RKO (cell line): ENCODE measurements at places on chromosomes 3 and 15.

DNA sequence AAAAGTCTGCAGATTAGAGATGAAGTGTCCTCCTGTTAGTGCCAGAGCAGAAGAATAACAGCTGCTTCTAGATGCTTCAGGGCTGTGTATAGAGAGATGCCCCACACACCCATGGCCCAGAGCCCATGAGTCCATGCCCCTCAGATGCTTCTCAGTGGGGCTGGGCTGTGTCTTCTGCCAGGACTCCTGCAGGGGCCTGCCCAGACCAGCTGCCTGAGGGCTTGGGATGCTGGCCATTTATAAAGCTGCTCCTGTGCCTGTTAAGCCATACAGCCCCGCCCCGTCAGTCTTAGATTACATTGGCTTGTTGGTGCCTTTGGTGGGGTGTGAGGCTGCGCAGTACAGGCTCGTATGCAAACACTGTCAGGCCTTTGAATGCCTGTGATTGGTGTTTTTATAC is 318.0 kb upstream of the CTDSPL start:
- no peak for DNase-seq

DNA sequence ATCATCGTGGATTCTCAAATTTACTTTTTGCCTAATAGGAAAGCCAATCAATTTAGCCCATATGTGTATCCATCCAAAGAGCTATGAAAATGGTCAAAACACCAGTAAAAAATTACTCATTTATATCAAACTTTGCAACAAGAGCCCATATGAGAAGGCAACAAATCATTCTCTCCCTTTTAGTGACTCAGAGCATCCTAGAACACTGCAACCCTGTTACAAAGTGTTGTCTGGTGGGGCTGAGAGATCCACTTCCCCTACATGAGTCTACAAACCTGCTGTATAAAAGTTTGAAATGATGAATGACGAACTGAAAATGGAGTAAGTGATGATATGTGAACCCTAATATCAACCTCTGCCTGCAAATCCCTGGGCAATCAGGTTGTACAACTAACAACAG is 23.3 kb downstream of the PDZRN3 start:
- no peak for DNase-seq

DNA sequence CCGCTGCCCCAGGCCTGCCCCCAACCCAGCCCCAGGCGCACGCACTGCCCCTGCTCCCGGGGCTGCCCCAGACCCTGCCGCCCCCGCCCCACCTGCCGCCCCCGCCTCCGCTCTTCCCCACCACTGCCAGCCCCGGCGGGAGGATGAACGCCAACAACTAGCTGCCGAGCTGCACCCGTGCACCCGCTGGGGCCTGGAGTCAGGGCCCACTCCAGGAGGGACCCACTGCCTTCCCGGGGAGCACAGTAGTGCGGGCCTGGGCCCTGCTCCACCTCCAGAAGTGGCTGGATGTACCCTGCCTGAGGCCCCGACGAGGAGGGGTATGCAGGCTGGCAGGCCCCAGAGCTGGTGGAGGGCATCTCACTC is 10.9 kb downstream of the ZBTB47 start:
- no peak for DNase-seq

- no peak for DNase-seq
Measured at GRCh38 chr15:70490148-70490837, 273.1 kb downstream of the UACA start.

GRCh38 chr3:40843208-40843624 is 318.5 kb downstream of the ZNF621 start:
- no peak for DNase-seq

DNA sequence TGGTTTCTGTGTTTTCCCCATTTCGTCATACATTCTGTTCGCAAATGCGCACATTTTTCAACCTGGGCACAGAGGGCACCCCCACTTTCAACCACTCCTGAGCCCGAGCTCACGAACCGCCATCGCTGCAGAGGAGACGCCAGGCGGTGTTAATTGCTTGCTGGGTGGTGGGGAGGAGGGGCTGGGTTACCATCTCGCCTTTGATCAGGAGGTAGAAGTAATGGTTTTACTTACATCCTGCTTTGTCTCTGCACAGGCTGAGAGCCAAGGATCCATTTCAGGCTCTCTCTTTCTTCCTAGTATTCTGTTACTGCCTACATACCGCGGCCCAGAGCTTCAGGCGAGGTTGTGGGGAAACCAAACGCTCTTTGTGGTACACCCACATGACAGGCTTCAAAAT is 177.3 kb upstream of the WNT5A start:
- no peak for DNase-seq

DNA sequence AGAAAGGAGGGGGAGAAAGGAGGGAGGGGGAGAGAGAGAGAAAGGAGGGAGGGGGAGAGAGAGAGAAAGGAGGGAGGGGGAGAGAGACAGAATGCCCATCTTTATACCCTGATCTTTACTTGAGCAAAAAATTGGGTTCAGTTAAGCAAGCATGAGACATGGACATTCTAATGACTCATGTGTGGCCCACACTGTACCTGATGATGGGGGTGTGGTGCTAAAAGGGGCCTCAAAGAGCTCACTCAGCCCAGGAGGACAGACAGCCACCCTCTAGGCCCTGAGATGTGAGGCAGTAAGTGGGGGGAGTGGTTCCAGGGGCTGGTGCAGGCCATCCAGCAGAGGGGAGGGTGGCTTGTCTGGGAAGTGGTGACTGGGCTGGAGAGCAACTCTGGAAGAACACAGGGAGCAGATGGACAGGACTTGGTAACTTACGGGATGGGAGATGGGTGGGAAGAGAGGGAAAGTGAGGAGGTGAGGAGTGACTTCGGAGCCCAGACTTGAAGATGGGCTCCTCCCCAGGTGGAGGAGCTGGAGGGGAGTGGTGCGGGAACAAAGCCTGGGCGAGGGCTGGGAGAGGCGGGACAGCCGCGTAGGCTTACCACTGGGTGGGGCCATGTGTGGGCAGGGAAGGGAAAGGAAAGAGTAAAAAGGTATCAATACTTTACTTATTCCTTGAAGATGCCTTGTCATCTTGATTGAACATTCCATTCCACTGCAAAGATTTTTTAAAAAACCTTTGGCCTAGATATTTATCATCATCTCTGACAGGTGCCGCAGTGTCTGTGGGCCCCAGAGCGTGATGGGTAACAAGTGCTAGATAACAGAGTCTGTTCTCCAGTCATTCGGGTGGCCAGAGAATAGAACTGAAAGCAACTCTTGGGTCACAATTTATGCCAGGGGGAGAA is 32.3 kb downstream of the TSPAN3 start:
- DNase-seq = no peak

DNA sequence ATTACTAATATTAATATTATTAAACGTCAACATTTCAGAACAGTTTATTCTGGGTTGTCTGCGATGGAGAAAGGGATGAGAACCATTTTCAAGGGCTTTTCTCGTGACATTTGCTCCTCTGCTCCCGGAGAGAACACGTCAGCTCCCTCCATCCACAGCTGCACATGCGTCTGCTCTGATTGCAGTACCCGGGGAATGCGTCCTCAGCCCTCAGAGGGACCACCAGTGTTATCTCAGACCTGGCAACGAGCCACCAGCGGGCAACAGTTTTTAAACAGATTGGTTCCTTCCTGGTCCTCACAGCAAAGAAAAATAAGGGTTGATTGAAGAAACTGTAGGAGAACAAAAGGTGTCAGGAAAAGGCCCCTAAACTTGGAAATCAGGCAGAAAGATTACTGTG is 202.2 kb upstream of the ADAMTS9 start:
- no peak for DNase-seq
